ENCODE measurements at places on chromosomes 16 and 17.

DNA sequence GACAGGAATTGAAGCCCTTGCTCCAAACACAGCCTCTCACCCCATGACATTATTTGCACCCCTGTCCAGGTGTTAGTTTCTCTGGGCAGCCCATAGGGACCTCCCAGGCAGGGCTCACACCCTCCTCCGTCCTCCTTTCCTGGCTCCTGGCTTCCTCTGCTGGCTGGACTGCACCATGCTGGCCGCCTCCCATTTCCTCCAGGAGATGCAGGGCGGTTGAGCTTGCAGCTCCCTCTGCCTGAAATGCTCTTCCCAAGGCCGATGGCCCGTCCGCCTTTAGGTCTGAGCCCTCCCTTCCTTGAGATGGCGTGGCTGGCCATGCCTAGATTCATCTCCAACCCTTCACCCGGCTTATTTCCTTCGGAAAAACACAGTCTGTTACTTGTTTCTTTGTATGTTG is 334.8 kb downstream of the SNX29 start:
- no peak for DNase-seq

GRCh38 chr16:12518241-12519175 is 285.2 kb downstream of the CPPED1 start:
- DNase-seq: no peak

GRCh38 chr17:47808036-47808829 is 13.4 kb downstream of the OSBPL7 start:
- no peak for DNase-seq

DNA sequence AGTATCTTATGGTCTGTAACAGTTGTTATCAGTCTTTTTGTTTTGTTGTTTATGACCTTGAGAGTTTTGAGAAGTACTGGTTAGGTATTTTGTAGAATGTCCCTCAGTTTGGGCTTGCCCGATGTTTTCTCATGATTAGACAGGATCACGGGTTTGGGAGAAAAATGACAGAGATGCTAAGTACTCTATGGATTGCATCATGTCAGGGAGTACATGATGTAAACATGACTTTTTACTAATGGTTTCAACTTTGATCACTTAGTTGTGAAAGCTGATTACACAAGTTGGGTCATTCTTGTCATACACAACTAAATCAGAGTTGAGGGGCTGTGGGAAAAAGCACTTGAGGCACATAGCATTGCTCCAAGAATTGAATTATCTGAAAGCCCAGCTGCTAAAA is 94.7 kb upstream of the SIAH1 start:
- no peak for DNase-seq

- no peak for DNase-seq
These were observed 28.7 kb downstream of the SOX8 start for GRCh38 chr16:1010251-1010650.

- no peak for DNase-seq
These were observed 250.5 kb upstream of the C16orf82 start for GRCh38 chr16:26816266-26816665.

GRCh38 chr17:44000141-44000860 is 4.1 kb upstream of the NAGS start:
- no peak for DNase-seq

DNA sequence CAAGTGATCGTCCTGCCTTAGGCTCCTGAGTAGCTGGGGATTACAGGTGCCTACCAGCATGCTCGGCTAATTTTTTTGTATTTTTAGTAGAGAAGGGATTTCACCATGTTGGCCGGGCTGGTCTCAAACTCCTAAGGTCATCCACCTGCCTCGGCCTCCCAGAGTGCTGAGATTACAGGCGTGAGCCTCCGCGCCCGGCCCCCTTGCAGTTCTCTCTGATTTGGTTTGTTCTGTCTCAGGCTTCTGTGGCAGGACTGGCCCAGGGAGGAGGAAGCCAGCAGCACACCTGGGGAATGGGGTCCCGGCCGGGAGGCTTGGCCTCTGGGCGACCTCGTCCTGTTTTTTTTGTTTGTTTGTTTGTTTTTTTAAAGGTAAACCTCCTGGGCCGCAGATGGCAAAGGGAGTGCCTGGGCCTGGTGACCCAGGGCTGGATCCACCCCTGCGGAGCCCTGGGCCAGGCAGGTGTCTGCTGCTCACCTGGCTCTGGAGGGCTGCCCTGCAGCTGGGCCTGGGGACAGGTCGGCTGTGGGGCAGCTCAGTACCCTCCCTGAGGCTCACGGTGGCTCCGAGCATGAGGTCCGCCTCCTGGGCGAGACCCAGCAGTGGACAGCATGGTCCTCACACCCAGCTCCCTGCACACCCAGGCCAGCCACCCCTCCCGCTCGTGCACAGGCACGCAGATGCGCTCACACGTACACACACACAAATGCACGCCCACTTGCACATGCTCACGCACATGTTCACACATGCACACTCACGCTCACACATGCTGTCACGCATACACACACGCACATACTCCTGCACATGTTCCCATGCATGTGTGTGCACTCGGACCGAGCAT is 3.3 kb upstream of the NUDT16L1 start:
- DNase-seq: no peak

DNA sequence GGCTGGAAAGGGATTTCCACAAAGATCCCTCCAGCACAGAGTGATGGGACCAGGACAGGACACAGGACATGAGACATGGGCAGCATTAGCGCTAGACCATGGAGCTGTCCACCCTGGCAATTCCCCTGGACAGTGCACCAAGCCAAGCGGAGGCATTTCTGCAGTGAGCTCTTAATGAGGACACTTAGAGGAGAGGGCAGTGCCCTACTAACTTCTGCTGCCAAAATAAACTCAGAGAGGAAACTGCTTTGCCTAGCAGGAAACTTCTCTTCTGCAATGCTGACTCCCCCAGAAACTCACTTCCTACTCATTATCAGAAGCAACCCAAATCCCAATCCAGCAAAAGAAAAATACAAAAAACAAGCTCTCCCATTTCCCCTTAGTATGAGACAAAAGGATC is 119.2 kb downstream of the HS3ST2 start:
- DNase-seq: no peak

DNA sequence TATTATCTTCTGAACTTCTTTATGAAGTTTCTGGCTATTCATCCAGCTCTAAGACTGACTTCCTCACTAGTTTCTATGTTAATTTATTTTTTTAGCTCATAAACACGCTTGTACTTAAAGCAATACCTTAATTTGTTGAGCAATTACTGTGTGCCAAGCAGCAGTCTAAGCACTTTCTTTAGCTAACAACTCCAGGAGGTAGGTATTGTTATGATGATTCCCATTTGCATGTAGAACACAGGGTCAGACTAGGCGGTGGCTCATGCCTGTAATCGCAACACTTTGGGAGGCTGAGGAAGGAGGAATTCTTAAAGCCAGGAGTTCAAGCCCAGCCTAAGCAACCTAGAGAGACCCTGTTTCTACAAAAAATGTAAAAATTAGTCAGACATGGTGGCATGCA is 19.8 kb downstream of the DNAH3 start:
- no peak for DNase-seq

DNA sequence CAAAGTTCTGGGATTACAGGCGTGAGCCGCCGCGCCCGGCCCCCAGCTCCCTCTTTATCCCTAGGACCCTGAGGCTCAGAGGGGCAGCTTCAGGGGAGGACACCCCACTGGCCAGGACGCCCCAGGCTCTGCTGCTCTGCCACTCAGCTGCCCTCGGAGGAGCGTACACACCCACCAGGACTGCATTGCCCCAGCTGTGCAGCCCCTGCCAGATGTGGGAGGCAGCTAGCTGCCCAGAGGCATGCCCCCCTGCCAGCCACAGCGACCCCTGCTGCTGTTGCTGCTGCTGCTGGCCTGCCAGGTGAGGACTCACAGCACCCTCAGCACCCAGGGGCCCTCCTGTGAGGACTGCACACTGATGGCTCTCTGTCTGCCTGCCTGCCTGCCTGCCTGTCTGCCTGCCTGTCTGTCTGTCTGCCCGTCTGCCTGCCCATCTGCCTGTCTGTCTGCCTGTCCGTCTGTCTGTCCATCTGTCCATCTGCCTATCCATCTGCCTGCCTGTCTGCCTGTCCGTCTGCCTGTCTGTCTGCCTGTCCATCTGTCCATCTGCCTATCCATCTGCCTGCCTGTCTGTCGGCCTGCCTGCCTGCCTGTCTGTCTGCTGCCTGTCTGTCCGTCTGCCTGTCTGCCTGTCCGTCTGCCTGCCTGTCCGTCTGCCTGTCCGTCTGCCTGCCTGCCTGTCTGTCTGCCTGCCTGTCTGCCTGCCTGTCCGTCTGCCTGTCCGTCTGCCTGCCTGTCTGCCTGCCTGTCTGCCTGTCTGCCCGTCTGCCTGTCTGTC is 5.0 kb downstream of the GCGR start:
- no peak for DNase-seq

DNA sequence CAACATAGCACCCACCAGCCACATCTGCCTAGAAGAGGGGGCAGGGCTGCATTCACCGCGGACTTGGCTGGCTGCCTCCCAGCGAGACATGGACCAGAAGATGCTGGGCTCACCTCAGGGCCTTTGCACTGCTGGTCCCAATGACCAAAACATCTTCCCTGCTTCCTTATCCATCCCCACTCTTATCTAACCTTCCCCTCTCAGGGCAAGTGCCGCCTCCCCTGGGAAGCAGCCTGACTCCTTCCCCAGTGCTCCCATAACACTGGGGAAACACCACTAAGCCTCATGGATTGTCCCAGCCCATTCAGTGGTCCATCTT is 5.7 kb downstream of the TMC6 start:
- DNase-seq: no peak

All from stimulated activated CD4-positive, alpha-beta T cell treated with anti-CD3 and anti-CD28 coated beads, Interleukin-12 subunit alpha, Interleukin-12 subunit beta, amount 100 ng/mL, for 24 hours (primary cell).